ENCODE measurements at places on chromosomes 4 and X.
A peak's percentile ranks its signal among the peaks of the same experiment; 100 is the strongest.

DNA sequence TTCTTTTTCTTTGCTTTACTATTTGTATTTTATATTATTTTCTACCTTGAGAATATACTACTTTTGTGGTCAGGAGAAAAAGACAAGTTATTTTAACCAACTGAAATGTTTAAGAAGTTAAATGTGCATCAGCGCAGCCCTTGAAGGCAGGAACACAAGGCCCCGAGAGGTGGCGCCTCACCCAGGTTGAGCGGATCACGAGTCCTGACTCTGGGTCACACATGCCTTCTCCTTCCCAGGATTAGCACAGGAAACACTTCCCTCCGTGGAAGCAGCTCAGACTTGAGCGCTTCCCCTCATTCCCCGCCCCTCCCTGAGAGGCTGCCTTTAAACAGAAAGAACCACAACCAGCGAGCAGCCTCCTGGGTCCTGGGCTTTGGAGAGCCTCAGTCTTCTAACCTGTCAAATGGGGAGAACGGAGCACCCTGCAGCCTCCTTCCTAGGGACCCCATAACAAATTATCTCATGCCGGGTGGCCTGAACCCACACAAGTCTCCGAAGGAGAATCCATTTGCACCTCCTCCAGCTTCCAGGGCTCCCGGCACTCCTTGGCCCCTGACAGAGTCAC is 217.6 kb downstream of the AFAP1 start:
- DNase-seq: no peak

DNA sequence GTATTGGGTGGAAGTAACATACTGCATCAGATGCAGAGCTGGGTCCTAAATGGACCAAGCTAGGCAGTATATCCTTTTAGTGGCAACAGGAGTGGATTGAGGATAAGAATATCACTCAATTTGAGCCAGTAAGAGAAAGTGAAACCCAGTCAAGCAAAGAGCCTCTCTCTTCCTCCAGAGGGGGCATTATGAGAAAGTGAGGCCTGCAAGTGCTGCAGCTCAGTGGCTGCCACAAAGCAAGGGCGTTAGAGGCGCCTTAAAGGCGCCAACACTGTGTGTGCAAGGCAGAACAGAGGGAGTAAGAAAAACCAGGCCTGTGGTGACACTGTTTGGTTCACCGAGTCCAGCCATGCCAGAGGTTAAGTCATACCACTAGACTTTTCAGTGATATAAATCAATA is 17.5 kb downstream of the STX18 start:
- peak; percentile 42 for DNase-seq

DNA sequence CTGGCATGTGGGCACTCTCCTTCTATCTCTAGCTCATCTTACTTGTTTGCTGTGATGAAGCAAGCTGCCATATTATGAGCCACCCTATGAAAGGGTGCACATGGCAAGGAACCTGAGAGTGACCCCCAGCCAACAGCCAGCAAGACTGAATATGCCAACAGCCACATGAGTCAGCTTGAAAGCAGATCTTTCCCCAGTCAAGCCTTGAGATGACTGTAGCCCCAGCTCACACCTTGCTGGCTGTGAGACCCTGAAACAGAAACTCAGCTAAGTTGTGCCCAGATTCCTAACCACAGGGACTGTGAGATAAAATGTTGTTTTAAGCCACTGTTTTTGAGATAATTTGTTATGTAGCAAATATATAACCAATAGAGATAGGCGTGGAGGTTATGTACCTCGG is 36.2 kb downstream of the KDM5C start:
- no peak for DNase-seq

GRCh38 chr4:83371235-83371634 is 36.6 kb upstream of the HPSE start:
- no peak for DNase-seq

DNA sequence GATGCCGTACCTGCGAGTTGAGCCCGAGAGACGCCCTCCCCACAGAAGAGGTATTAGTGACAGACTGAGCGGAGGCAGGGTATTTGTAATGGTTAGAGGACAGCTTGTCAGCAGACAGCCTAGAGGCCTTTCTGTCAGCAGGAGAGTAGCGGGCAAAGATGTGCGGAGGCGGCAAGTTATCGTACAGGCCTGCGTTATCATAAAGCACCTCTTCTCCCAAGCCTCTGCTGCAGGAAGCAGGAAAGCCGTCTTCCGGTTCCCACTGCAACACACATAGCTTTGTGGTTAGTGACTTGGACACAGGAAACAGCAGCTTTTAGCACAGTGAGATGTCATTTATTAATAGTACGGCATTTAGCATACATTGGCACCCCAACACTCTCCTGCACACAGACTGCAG is 158.3 kb downstream of the AFAP1 start:
- no peak for DNase-seq

DNA sequence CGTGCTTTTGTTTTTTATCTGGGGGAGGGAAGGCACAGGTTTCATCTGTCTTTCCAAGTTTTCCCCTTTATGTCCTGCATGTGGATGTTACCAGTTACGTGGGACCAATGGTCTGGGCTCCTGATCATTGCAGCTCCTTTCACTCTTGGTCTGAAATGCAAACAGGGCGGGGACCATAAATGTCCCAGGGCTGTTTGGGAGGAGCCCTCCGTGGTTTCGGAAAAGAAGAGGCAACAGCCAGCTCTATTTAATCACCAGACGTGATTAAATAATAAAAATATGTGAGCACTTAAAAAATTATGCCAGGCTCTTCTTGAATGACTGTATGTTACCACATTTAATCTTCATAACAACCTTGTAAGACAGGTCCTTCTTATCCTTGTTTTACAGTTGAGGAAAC is 30.8 kb upstream of the C1GALT1C1 start:
- DNase-seq: no peak

- no peak for DNase-seq
Observed at GRCh38 chr4:61785761-61786160, 585.6 kb downstream of the ADGRL3 start.

DNA sequence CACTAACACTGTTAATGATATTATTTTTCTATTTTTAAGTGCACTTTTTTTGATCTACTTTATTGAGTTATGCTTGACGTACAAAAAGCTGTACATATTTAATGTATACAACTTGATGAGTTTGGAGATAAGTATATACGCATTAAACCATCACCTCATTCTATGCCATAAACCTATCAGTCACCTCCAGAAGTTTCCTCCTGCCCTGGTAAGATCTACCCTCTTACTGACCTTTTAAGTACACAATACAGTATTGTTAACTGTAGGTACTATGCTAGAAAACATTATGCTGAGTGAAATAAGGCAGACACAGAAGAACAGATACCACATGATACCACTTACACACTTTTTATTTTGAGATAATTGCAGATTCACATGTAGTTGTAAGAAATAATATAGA is 36.9 kb downstream of the INTS6L start:
- DNase-seq: no peak

DNA sequence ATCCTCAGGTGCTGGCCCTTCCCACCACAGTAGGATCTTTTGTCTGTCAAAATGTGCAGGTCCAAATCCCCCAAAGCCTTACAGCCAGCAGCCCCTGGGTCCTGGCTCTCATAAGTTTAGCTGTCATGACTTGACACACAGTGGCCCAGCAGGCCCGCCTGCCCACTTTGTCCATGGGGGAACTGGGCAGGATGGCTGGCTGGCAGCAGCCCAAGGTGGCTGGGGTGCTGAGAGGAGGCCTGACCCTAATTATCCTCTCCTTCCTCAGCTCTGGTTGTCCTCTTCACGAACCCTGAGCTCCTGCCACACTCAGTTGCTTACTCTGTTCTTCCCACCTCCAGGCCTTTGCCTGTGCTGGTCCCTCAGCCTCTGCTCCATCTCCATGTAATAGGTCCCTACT is 46.4 kb upstream of the PJA1 start:
- no peak for DNase-seq

DNA sequence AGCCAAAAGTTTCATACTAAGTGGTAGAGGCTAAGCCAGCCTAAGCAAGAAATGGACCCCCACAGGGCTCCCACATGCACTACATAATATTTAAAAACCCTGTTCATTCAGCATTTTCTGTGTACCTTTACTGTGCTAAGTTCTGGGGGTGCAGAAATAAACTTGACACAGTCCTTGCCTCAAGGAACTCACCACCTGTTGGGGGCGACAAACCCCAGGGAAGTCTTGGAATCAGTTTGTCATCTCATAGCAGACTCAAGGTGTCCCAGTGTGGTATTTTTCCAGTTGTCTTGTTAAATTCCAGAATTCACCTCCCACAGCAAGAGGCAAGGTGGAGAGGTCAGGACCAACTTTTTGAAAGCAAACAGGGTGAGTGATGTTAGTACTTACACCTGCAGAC is 43.1 kb downstream of the ATG4A start:
- no peak for DNase-seq

GRCh38 chr4:71167083-71167482 is 171.7 kb upstream of the SLC4A4 start:
- no peak for DNase-seq

- DNase-seq: no peak
Observed at GRCh38 chr4:119663160-119663788, 34.7 kb upstream of the PDE5A start.

DNA sequence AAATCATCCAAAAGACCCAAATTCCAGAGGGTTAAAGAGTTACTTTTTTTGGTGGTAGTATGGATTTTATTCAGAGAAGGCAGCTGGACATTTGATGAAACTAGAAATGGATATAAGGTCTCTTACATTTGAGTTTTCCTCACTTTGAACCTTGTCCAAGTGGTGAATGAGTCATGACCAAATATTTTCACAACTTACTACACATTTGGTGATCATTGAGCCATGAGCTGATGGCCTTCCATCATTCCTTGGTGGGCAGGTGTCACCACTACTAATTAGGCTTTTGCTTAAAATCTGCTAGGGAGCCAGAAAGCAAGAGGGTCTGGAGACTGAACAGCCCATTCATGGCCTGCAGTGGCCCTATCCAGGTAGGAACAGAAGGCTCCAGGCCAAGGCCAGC is 620.2 kb upstream of the INTU start:
- DNase-seq: no peak

- DNase-seq: no peak
Observed at GRCh38 chrX:155028129-155028528, 1.5 kb downstream of the FUNDC2 start.

GRCh38 chrX:2262668-2263055 is 238.1 kb downstream of the DHRSX start:
- DNase-seq: no peak

Data from GM18507 (cell line).